NCI-H2081 treated with DMSO at 0.1 percent for 48 hours (cell line): ENCODE measurements at places on chromosomes 16 and 17.

GRCh38 chr16:78122774-78123315 lies 23.4 kb downstream of the WWOX start:
- DNase-seq: peak; percentile 53

DNA sequence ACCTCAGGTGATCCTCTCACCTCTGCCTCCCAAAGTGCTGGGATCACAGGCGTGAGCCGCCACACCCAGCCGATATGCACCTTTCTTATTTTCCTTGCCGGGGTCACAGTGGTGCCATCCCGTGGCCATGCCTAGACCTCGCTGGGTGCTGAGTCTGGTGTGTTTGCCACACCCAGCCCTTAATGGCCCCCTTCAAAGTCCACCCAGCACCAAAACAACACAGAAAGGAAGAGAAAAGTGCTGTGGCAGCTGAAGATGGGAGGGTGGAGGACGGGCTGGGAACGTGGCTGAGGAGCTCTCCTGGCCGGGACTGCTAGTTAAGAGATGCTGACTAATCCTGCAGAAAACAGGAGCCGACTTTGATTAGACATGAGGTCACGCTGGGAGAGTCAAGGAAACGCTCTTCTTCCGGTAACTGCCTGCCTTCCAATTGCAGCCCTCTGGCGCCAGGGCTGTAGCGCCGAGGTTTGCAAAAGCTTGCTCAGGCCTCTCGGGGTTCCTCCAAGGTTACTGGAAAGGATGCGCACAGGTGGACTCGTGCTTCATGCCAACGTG lies 10.9 kb downstream of the SLC43A2 start:
- no peak for DNase-seq

GRCh38 chr17:41737680-41738023 lies 3.2 kb upstream of the HAP1 start:
- no peak for DNase-seq

DNA sequence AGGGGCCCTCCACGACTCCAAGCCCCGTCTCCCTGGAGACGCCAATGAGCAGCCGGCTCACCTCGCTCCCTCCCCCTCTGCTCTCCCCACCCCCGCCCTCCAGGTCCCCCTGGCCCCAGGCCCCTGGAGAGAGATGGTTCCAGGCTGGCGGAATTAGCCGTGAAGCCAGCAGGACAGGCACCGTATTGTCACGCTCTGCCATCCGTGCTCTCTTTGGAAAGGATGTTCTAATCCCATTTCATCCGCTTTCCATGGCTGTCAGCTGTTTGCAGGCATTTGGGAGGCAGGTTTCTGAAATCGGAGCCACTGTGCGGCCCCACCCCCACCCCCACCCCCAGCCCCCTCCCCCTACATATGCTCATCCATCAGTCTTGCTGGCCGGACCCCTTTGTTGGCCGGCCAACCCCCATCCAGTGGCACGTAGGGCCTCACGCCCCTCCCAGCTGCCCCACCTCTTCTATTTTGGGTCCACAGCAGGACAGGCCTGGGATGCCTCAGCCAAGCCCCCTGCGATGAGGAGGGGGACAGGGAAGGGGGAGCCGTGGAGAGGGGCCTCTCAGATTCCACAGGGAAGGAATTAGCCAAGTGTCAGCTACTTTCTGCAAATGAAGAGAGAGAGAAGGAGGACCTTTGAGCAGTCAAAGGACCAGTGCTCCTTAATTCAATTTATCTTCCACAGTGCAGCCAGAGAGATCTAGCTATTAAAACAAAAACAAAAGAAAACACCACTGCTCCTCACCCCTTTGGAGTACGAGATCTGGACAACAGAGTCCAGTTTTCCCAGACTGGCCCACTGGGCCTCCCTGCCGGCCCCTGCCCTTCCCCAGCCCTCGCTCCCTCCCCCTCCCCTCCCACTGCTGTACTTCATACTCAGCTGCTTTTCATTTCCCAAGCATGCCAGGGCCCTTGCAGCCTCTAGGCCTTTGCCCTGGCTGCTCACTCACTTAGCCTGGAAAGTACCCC lies 30.7 kb downstream of the SDK2 start:
- no peak for DNase-seq

DNA sequence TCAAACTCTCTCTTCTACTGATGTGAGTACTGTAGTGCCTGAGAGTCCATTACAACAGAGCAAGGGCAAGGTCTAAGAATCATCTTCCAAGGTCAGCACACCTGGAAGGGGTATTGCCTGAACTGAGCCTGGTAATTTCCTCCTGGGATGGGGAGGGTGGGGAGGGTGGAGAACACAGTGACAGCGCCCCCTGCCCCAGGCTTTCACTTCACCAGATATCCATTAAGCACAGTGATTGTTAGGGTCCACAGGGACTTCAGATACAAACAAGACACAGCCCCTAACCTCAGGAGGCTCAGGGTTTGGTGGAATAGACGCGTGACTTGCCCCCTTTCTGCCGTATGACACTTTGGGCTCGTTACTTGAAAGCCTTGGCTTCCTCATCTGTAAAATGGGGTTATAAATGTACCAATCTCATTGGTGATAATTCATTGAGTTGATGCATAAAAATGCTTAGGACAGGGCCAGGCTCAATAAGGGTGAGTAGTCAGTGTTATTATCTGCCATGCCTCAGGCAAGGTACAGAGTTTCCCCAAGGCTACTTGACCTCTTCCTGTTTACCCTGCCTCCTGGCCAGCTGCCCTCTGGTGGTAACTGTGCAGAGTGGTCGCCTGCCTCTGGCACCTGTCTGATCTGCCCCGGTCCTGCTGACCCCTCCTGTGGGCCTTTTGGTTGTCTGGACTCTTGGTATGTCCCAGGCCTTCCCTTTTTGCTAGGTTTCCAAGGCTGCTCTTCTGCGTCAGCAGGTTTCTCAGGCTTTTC lies 13.1 kb upstream of the BRD7 start:
- DNase-seq: no peak

DNA sequence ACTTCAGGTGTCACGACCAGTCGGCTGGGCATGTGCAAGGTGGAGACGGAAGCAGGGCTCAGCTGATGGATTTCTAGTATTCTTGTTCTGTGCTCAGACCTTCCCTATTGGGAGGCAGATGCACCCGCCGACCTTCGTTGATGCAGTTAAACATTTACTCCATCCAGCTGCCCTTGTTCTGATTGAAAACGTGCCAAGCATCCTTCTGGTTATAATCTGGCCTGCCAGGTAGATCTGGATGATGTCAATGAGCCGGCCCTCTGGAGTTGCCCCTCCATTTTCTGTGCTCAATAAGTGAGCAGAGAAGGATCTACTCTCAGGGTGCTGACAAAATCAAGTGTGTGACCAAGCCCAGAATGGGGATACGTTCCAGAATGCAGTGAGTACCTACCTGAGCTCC lies 38.3 kb downstream of the CCDC182 start:
- no peak for DNase-seq

DNA sequence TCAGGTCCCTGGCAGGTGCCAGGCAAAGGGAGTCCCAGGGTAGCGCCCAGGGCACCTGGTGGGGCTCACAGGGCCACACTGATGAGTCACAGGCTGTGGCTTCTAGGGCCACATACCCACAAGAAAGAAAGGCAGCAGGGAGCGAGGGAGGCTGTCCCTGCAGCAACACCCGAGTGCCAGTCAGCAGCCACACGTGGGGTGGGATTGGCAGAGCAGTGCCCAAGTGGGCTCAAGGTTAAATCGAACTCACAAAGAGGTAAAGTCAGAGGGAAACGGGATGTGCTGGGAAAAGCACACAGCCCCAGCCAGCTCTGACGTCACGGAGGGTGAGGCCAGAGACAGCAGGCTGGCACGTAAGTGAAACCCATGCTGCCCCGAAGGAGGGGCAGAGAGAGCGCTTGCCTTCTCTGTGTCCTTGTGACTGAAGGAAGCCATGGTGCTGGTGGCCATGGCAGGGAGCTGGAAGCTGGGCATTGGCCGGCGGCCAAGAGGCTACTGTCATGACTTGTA lies 33.8 kb downstream of the FA2H start:
- no peak for DNase-seq

DNA sequence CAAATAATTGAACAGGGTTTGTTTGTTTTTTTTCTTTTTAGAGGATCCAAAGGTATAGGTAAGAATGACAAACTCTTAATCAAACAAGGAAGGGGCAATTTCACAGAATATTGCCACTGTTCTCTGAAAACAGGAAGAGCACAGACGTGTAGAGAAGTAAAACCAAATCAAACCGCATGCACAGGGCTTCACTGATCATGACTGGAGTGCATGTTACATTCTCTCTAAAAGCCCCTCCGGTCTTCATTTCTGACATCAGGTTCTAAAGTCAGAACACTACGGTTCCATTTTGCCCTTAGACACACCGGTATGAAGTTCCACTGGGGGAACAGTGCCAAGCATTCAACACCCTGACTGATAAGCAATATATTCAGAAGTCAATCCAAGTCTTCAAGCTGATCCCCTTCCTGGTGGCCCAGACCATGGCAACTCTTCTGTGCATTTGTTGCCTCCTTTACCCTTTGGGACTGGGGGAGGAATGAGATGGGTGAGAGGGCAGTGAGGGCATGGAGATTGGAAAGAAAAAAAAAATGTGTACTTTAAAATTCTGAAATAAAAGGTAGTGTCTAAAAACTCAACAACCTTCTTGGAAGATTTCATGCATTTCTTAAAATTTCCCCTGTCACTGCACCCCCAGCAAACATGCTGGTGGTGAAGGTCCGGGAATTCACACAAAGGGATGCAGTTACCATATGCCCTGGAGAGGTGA lies 1.4 kb downstream of the MMD start:
- no peak for DNase-seq

- no peak for DNase-seq
These were observed 5.8 kb downstream of the DHX38 start for GRCh38 chr16:72099377-72099818.

GRCh38 chr16:15857724-15858560 lies 1.1 kb upstream of the MYH11 start:
- DNase-seq: no peak

DNA sequence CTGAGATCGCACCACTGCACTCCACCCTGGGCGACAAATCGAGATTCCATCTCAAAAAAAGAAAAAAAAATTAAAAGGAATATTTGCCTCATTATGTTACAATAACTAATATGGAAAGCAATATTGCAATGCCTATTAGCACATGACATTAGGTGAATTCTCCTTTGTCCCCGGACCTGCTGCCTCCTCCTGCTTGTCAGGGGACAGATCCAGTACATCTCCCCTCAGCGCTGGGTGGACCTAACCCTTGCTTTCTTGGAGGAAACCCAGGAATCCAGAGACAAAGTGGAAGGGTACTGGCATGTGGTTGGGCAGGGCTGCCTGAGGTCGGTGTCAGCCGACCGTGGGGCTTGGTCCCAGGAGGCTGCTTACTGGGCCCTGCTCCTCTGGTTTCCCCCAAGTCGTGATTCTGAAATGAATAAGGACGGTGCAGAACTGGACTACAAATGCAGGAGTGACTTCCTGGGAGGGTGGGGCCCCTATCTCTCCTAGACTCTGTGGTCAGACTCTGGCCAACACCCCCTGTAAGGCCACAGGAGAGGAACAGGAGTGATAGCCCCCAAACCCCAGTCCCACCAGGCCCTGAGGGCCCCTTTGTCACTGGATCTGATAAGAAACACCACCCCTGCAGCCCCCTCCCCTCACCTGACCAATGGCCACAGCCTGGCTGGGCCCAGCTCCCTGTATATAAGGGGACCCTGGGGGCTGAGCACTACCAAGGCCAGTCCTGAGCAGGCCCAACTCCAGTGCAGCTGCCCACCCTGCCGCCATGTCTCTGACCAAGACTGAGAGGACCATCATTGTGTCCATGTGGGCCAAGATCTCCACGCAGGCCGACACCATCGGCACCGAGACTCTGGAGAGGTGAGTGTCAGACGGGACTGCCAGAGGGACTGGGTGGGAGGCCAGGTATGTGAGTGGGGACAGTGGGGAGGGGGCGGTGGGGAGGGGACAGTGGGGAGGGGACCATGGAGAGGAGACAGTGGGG lies at the start of gene HBZ:
Gene HBZ, plus strand, starts transcription at position 504 of the 988 bp plus-strand sequence. Its CDS starts 266 bp downstream, at position 770.
- no peak for DNase-seq

GRCh38 chr17:49513044-49513395 lies 17.9 kb downstream of the NGFR start:
- DNase-seq: no peak

GRCh38 chr16:82703871-82704768 lies 77.4 kb downstream of the CDH13 start:
- DNase-seq: no peak

DNA sequence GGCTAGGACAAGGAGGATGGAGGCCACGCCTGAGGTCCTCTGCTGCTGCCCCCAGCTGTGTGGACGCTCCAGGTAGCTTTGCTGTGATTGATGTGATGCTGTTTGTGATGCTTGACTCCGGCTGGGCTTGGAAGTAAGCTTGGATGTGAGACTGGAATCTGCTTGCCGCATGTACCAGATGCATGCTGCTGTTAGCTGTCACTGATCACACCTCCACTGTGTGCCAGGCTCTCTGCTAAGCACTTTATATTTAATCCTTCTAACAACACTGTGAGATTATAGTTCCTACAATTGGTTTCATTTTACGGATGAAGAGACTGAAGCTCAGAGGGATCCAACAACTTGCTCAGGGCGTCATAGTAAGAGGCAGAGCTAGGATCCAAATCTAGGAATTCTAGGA lies 23.5 kb downstream of the SNX29 start:
- no peak for DNase-seq
